Hematopoietic multipotent progenitor cell treated with erythropoietin and hydrocortisone succinate and interleukin-3 and kit ligand, for 8 days (in vitro differentiated cells): ENCODE measurements at places on chromosomes 7 and 10.

DNA sequence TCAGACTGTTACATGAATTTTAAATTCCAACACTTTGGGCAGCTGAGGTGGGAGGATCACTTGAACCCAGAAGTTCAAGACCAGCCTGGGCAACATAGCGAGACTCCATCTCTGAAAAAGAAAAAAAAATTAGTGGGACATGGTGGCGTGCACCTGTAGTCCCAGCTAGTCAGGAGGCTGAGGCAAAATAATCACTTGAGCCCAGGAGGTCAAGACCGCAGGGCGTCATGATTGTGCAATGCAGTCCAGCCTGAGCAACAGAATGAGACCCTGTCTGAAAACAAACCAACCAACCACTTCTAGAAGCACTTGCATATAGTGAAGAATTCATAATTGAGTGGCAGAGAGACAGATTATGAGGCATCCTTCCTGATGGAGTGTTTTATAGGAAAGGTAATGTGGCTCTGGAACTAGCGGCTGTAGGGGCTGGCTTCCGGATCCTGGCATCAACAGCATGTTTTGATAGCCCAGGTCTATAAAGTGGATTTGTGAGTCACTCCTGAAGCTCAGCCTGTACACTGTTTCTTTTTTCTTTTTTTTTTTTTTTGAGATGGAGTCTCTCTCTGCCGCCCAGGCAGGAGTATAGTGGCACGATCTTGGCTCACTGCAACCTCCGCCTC is 40.3 kb upstream of the RSBN1L start:
- DNase-seq, result no peak

GRCh38 chr10:72263613-72264241 is 10.0 kb upstream of the DDIT4 start:
- no peak for DNase-seq

DNA sequence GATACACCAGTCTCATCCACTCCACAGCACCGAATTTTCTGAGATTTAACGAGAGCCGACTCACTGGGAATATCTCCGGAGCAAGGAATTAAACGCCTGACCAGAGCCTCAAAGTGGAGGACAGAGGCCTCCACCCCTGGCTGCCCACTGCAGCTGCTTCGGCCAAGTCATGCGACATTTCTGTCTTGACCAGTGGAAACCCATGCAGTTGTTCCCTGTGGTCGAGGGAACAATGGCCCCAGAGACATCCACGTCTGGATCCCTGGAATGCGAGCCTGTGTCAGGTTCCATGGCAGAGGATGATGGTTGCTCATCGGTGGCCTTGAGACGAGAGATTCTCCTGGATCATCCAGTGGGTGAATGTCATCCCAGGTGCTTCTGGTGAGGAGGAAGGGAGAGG is 65.7 kb upstream of the INSIG1 start:
- no peak for DNase-seq

GRCh38 chr10:21278491-21279216 is 246.8 kb downstream of the SKIDA1 start:
- peak; percentile 82 for DNase-seq

- peak; percentile 27 for DNase-seq
Observed at GRCh38 chr7:113404245-113404644, 285.9 kb upstream of the SMIM30 start.

GRCh38 chr7:29196971-29197595 is 2.5 kb downstream of the CHN2 start:
- DNase-seq, result peak; percentile 10

GRCh38 chr7:39623732-39624441 is 515 bp downstream of the RALA start:
- DNase-seq, result no peak

DNA sequence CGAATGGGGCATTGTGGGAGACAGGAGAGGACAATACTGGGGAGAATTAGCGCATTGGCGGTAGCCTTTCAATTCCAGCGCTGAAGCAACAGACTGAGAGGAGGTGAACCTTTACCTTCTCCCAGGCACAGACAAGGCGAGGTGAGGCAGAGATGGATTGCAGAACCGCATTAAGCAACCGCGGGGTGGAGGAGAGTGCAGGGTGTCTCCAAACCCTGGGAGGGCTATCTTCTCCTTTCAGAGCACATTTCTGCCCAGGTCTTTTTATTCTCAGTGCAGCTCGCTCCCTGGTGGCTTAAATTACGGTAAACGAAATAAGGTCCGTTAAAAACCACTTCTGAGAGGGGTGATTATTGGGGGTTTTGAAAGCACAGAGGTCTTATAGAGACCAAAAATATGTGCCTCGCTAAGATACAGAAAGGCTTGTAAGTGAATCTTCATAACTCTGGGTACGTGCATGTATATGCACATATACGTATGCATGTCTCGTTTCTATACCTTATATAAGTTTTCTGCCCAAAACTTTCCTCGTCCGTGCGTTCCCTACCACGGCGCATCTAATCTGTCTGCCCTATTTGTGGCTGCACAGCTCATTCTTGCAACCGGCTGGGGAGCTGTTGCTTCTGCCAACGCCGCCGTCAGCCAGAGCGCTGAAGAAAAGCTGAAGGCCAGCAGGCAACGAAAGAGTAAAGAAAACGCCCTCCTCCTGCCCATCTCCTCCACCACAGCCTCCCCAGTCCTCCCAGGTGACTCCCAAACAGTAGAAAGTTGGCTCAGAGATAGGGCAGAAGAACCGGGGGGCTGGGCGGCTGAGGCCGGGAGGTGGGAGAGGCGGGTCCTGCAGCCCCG is 895 bp upstream of the ZNF804B start:
- peak; percentile 6 for DNase-seq

GRCh38 chr10:31693491-31693890 is 235.1 kb downstream of the ARHGAP12 start:
- DNase-seq, result no peak

DNA sequence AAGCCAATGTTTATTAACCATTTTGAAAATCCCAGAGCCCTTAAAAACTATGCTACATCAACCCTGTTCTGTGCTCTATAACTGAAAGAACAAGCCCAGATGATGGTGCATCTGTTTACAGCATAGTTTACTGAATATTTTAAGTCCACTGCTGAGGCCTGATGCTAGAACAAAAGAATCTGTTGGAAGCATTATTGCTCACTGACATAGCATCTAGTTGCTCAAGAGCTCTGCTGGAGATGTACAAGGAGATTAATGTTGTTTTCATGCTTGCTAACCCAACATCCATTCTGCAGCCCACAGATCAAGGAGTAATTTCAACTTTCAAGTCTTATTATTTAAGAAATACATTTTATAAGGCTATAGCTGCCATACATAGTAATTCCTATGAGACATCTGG is 181.3 kb upstream of the FEZF1 start:
- no peak for DNase-seq

DNA sequence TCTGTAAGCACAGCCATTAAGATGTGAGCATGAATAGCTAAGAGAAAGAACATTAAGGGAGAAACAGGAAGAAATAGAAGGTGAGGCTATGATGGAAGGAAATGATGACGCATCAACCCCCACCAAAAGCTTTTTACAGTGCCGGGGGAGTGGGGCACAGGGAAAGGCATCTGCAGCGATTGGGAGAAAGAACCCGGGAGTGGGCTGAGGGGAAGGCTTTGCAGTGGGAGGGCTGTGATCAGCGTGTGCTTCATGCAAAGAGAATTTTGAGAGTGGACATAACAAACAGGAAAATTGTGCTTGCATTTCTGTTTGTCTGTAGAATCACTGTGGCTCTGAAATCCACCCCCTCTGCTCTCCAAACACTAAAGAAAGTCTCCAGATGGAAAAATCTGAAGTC is 250.8 kb downstream of the KCNMA1 start:
- no peak for DNase-seq

DNA sequence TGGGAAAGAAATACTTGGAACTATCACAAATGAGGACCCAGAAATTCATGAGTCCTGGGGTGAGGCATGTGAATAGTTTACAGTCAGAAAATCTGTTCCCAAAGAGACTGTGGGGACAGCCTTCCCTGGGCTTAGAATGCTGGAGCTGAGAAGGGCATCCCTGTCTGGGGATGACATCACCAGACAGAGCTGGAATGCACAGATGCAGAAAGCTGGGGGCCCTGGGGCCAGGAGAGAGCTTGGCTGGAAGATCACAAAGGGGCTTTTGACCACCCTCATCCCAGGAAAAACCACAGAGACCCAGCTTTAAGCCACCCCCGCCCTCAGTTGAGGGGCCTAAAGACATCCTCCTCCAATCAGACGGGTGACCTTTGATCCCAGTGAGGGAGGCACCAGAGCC is 264.5 kb downstream of the PLXNA4 start:
- no peak for DNase-seq

DNA sequence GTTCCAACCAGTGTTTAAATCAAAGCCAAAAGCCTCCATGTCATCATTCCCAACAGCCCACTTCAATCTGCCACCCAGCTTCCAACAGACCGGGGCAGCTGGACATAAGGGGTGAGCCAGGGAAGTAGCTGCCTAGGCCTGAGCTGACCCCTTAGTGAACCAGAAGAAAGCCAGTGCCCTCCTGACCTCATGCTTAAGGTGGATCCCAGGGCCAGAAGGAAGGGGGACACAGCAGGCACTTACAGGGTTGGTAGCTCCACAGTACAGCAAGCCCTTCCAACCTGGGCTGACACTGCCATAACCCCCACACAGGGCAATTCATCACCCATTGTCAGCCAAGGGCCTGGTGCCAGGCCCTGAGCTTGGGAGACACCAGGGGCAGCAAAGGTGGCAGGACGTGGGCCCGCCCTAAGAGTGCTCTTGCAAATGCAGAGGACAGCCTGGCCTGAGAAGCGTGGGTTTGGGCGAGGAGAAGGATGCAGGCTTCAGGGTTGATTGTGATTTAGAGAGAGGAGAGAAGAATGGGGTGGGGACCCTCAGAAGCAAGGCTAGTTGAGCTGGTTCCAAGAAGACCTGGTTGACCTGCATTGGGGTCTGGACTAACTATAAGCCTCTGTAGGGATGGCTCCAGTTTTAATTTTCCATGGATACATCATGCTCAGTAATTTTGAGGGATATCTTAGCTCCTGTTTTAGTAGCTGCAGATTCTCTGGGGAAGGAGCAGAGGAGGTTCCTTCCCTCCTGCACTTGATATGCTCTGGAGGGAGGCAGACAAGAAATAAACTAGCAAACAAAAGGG is 3.1 kb upstream of the CYP26A1 start:
- no peak for DNase-seq
